ENCODE measurements at places on chromosomes 6 and 20. TPM values are rescaled to one million over a fixed set of nuclear protein-coding genes. Genes with fewer than 3 reads are reported as not detected.

GJA10 gene
- polyA plus RNA-seq: not detected

TAP2 gene
- 11.4 TPM for polyA plus RNA-seq

KCNQ5 gene
- polyA plus RNA-seq: 1.1 TPM

CCN6 gene
- not detected for polyA plus RNA-seq

ANKEF1 gene
- 0.31 TPM for polyA plus RNA-seq

RIN2 gene
- polyA plus RNA-seq: 16.8 TPM

NEDD9 gene
- polyA plus RNA-seq: 8.2 TPM

EFCAB8 gene
- not detected for polyA plus RNA-seq

DNA sequence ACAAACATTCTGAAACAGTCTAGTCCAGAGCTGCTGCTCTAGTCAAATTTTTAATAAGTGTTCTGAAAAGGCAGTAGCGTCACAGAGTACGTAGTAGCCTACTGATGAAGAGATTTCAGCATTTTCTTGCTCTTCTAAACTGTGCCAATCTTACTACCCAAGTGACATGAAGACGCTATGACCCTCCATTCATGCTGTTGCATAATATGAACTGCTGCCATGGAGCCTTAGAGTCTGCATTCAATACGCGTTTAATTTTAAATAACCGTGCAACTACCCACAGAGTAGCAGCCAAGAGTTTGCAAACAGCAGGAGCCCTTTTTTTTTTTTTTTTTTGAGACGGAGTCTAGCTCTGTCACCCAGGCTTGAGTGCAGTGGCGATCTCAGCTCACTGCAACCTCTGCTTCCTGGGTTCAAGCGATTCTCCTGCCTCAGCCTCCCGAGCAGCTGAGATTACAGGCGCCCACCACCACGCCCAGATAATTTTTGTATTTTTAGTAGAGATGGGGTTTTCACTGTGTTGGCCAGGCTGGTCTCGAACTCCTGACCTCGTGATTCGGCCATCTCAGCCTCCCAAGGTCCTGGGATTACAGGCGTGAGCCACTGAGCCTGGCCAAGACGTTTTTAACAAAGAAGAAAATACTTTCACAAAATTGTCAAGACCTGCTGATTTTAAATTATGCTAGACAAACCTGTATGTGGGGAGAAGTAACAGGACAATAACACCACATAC, 44.3 kb downstream of the EZR start:
- no peak for DNase-seq

DNA sequence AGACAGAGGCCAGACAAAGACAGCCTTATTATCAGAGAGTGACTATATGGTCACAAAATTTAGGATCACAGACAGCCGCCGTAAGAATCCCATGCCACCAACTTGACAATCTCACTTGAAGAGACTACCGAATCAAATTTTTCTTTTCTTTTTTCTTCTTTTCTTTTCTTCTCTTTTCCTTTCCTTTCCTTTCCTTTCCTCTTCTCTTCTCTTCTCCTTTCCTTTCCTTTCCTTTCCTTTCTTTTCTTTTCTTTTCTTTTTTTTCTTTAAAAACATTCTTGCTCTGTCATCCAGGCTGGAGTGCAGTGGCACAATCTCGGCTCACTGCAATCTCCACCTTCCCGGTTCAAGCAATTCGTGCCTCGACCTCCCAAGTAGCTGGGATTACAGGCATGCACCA, 1.2 kb upstream of the EPPIN start:
- no peak for DNase-seq

- no peak for DNase-seq
These were observed 862.6 kb downstream of the KIF16B start for GRCh38 chr20:15710636-15711035.

DNA sequence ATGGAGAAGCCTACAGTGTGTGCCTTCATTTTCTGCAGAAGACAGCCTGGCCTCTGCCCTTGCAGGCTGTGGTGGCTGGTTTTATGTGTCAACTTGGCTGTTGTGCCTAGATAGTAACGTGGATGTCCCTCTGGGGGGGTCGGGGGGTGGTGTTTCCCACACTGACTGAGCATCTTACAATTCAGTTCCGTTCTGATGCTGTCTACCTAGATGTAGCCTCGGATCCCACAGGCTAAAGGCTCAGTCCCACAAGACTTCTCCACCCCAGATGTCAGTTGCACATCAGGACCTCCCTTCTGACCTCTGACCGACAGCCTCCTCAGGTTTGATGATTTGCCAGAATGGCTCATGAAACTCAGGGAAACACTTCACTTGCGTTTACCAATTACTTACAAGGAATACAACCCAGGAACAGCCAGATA, 4.4 kb downstream of the PYGB start:
- DNase-seq: no peak

- peak; percentile 62 for DNase-seq
These were observed 66.1 kb downstream of the B4GALT5 start for GRCh38 chr20:49647550-49647949.

DNA sequence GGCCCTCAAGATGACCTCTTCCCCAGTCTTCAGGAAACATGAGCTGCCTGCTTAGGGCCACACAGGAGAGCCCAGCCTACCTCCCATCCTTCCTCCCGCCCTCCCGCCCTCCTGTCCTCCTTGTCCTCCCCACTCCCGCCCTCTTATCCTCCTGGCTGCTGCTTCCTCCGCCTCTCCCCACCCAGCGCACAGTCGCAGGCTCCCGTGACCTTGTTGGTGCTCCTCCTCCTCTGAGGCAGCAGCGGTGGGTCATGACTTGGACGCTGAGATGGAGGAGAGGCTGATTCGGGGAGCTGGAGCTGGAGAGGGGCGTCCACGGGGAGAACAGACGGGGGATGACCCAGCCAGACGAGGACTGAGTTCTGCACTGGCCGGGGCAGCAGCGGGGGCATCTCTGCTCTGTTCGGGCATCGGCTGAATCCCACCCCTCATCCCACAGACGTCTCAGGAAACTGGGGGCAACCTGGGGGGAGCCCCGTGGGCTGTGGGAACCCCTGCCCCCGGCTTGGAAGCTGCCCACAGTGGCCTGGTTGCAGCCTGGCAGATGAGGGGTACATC, 32.4 kb downstream of the CHRNA4 start:
- no peak for DNase-seq

DNA sequence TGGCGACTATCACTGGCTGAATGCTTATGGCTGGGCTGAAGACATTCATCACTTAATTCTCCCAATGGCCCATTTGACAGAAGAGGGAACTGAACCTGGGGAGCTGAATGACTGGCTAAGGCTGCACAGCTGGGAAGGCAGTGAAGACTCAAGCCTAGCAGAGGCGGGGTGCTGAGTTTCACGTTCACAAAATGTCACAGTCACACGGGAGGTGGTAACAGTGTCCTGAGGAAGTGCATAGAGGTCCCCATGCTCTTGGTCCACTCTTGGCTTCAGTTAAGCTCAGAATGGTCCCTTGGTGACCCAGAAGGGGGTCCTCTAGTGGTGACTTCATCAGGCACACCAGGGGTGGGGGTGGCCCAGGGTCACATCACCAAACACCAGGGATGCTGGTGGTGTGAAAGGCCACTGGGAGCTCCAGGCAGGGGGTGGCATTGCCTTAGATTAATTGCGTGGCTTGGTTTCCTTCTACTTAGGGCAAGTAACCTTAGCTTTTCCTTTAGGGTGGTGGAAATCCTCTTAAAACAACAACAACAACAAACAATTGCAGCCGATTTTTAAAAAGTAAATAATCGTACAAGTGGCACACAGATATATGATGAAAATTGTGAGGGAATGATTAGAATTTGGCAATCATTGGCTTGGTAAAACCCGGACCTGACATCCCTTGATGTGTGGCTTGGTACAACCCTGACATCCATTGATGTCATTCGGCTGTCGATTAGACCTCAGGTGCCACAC, 45.0 kb downstream of the SULF2 start:
- DNase-seq: no peak

DNA sequence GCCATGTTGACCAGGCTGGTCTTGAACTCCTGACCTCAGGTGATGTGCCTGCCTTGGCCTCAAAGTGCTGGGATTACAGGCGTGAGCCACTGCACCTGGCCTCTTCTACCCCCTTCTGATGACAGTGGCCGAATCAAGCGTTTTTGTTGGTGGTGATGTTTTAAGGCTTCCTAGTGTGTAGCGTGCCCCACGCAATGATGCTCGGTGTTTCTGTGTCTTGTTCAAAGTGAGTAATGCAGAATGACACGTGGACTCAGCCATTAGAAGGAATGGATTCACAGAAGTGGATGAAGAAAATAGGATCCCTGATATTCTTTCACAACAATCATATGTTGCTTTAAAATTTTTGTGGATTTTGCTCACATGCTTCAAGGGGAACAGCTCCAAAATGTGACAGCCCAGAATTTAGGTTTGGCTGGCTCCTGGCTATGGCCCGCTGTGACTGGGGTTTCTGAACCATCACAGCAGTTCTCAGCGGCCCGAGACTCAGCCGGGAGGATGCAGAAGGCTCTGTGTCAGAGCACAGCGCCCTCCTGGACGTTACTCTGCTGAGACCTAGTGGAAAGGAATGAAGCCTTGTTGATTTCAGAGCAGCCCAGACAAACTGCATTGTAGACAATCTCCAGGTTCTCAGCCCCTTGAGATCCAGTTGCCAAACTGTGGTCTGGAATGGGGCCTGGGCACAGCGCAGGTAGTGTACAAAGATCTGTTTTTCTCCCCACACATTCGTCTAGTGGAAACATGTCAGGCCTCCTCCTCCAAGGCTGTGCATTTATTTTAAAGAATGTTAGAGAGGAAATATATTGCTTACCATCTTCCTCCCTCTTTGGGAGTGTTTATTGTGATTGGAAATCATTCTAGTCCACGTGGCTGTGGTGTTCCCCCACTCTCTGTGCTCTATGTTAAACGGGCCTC, 57.6 kb upstream of the TIAM2 start:
- peak; percentile 77 for DNase-seq

GRCh38 chr6:53246924-53247323, 98.3 kb upstream of the GCM1 start:
- no peak for DNase-seq

GRCh38 chr20:48725555-48725991, 102.2 kb downstream of the PREX1 start:
- DNase-seq: peak; percentile 7

DNA sequence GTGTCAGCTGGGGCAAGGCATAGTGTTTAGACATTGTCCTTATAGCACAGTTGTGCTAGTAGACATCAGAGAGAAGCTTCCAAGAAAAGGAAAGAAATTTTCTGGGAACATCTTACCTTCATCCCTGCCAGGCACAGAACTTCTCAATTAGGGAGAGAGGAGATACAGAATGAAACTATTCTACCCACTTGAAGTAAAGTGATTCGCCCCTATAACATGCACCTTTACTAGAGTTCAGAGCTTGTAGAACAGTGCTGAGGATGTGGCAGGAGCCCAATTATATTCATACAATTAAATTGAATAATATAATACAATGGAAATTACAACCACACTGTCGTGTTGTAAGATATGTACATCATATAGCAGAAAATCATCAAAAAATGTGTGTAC, 1063.9 kb upstream of the CITED2 start:
- peak; percentile 29 for DNase-seq

DNA sequence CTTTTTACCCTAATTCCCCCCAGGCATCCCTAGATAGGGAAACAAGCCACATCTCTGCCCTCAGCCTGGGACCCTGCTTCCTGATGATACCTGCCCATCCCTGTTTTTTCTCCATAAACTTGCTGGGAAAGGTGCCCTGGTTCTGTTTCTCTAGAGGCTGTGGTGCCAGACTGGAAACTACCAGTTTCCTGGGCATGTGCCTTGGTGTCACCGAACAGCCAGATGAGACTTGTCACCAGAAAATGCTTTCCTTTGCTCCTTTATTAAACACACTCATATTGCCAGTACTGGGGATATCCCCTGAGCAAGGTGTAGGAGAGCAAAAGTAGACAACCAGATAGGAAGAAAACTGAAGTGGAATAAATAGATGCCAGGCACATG, 16.8 kb downstream of the SRSF3 start:
- DNase-seq: no peak

DNA sequence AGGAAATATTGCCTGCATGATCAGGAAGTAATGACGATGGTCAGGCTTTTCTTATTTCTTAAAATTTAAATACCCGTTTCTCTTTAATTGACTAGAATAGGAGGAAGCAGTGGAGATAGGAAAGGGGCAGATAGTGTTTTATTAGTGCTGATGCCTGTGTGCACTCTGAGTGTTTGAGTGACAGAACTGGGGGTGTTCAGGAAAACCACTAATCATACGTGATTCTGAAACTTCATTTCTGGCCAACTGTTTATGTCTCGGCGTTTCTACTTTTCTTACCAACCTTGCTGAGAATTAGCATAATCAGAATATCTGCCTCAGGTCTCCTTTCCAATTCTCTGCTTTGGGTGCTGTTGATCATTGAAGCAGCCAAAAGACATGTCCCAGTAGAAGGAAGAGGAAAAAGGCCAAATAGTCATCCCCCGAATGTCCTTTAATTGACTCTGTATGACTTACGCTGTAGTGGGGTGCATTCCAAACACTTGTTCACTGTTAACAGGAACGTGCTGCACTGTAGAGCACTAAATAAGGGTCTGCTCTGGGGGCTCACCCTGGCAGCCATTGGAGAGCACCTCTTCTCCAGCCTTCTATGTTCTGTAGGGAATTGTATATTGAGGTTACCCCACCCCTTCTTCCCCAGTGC, 152.9 kb downstream of the JARID2 start:
- no peak for DNase-seq

DNA sequence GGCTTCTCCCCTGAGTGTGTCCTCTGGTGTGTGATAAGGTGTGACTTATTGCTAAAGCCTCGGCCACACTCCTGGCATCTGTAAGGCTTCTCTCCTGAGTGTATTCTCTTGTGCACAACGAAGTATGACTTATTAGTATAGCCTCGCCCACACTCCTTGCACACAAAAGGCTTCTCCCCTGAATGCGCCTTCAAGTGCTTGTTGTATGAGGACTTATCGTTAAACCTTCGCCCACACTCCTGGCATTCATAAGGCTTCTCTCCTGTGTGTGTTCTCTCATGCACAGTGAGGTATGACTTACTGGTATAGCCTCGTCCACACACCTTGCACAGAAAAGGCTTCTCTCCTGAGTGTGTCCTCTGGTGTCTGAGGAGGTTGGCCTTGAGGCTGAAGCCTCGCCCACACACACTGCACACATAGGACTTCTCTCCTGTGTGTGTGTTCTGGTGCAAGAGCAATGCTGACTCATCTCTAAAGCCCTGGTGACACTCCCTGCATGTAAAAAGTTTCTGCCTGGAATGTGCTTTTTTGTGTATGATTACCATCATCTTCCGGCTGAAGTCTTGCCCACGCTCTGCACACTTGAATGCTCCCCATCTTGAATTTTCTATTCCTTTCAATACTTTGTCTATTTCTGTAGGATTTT, 20.4 kb downstream of the ZNF337 start:
- DNase-seq: peak; percentile 82

DNA sequence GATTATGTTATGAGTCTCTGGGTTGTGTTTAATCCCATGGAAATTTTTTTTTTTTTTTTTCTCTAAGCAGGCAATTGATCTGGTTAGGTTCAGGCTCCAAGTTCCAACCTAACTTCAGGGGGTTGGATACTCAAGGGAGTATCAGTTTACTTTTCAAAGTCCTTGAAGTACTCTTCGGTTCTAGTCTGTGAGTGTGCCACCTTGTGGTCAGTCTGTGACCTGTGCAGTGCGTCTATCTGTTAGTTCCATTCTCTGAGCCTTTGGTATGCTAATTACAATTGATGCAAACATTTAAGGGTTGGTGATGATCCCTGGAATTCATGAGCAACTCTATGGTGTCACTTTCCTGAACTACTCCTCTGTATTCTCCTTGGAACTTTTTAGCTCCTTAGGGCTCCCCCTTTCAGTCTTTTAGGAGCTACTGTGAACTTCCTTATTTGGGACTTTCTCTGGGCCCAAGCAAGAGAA, 342.0 kb downstream of the SOX4 start:
- DNase-seq: peak; percentile 69
